ENCODE measurements at places on chromosomes 5 and 9. TPM values are rescaled to one million over a fixed set of nuclear protein-coding genes. Genes with fewer than 3 reads are reported as not detected.

DNA sequence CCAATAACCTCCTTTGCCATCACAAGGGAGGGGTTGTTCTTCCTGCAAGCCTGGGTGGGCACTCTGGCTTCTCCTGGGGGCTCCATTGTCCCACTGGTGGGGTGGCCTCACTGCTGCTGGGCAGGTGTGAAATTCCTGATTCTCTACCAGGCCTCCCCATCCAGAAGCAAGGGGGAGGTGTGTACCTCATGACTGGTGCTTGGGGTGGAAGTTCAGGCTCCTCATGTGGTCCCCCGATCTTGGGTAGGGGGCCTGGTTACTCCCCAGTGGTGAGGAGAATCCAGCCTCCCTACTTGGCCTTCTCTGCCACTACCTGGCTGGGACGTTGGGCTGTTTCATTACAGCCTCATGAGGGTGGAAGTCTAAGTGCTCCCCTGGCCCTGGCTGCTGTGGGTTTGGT, 433.9 kb downstream of the IRX2 start:
- ATAC-seq: no peak

- ATAC-seq: no peak
Observed at GRCh38 chr5:154257046-154257445, 66.5 kb downstream of the GALNT10 start.

DNA sequence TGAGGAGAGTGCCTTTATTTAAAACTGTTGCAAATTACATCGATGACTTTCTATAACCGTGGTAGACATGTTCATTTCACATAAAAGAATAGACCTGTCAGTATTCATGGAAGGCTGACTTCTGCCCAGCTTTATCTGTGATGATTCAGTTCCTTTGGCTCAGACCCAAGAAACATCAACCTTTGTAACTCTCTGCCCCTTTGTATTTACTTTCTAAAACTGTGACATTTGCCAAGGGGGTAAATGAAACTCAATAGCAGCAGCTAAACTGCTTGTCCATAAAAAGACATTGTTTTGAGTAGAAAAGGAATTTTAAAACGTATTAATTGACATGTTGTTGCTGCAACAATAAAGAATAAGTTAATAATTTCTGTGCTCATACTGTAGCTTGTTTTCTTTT, 137.8 kb upstream of the ANKH start:
- ATAC-seq: no peak

Gene SLC6A3
- not detected for total RNA-seq

DNA sequence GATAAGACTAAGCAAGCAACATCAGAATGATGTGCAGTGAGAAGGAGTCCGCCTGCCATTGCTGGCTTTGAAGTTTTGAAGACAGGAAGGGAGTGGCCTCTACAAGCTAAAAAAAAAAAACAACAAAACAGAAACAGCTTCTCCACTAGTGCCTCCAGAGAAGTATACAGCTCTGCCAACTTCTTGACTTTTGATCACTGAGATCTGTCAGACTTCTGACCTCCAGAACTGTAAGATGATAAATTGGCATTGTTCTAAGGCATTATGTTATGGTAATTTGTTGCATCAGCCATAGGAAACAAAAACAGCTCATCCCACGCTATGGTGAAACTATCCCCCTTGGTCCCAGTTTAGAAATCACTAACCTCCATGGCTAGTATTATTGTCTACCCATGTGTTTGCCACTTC, 131.0 kb upstream of the VCAN start:
- ATAC-seq: no peak

DNA sequence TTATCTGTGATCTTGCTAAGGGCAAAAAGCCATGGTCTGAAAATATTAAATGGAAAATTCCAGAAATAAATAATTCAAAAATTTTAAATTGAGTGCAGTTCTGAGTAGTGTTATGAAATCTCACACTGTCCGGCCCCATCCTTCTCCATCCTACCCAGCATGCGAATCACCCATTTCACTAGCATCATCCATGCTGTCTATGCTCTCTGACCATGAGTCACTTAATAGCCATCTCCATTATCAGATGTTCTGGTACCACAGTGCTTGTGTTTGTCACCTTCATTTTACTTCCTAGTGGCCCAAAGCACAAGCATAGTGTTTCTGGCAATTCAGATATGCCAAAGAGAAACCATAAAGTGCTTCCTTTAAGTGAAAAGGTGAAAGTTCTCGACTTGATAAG, 63.3 kb upstream of the SMC5 start:
- no peak for ATAC-seq

DNA sequence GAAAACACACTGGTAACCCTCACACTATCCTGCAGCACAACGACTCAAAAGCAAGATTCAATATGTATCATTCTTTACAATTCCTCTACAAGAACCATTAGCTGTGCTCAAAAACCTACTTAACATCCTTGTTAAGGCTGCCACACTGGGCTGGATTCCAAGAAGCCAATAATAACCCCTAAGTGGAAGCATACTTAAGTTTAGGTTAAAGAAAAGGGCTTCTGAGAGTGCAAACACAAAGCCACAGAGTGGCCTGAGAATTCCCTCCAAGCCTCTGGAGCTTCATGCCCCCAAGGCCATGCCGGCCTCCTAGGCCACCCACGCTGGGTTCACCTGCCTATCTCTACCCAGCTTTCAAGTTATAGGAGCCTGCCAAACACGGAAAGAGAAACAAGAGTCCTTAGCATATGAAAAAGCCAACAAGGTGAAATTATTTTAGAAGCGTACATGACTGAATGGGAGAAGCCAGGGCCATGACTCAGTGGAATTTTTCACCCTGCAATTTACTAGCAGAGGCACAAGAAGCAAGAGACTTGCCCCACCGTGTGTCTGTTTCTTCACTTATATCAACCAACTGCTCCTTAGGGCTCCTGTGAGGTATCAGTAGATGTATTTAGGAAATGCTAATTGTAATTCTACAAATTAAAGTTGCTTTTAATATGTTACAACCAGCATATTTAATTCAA, 293.0 kb downstream of the SPOCK1 start:
- ATAC-seq: no peak
